Activated B cell treated with CpG ODN at 0.5 μM for 24 hours (primary cell): ENCODE measurements at places on chromosomes 4 and X.

- DNase-seq = no peak
These were observed 2.4 kb downstream of the PPP2R2C start for GRCh38 chr4:6469898-6470501.

- no peak for DNase-seq
These were observed 116.9 kb downstream of the SOWAHB start for GRCh38 chr4:76780781-76781697.

DNA sequence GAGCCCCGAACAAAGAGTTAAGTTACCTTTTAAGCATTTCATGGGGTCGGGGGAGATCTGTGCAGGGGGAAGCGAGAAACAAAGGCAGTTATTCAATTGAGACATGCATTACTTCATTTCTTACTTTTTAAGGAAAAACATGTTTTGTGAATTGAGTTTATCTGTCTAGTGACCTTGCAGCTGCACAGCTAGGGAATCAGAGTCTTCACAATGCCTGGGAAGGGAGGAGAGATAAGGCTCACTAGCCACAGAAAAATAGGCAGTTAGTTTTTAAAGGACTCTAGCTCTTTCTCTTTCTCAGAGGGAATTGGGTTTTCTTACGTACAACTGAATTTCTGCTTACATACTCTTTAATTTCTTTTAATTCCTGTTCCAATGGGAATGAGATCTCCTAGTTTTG is 26.2 kb upstream of the ZBTB33 start:
- no peak for DNase-seq

DNA sequence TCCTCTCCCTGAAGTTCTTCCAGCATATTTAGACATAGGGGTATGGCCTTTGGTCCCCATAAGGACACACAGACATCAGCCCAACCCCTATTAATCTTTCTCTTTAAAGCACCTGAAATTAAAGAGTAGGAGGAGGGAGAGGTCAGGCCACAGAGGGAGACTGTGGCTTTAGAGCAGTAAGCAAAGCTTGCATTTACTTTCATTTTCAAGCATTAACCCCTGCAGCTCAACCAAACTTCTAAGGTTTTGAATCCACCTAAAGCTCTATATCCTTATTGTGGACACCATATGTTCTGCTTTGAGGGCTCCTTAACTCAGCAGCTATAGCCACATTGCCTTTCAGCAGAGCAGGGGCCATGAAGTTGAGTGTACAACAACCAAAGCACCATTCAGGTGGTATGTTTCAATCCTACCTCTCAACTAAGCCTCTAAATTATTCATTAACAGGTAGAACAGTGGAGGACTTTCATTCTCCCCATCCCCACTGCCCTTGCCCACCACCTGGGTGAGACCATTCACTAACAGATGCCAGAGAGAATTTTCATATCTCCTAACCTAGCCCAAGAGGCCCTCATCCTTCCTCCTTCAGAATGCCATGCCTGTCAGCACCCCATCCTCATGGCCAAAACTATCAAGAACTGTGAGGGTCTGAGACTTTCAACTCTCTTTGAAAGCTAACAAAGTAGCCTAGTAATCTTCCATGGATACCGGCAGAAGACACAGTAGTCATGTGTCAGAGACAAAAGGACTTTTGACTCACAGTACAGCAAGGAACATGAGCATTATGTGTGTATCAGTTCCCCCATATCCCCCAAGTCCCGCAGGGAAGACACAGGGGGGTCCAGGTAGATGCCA is 20.8 kb downstream of the LIN54 start:
- no peak for DNase-seq

- no peak for DNase-seq
These were observed 176.8 kb upstream of the MBNL3 start for GRCh38 chrX:132665676-132666075.
